ENCODE measurements at places on chromosomes 2 and 18.

DNA sequence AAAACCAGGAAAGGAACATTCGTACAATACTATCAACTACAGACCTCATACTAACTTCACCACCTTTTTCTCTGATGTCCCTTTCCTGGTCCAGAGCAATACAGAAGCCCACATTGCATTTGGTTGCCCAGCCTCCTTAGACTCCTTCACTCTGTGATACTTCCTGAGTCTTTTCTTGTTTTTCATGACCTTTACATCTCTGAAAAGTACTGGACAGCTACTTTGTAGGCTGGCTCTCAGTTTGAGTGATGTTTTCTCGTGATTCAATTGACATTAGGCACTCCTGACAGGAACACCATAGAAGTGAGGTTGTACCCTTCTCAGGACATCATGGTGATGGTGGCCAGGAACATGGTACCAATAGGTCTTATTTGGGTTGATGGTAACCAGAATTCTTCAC is 185.9 kb upstream of the SLC39A10 start:
- no peak for DNase-seq

- DNase-seq: no peak
These were observed 92.4 kb downstream of the PLB1 start for GRCh38 chr2:28588292-28588670.

DNA sequence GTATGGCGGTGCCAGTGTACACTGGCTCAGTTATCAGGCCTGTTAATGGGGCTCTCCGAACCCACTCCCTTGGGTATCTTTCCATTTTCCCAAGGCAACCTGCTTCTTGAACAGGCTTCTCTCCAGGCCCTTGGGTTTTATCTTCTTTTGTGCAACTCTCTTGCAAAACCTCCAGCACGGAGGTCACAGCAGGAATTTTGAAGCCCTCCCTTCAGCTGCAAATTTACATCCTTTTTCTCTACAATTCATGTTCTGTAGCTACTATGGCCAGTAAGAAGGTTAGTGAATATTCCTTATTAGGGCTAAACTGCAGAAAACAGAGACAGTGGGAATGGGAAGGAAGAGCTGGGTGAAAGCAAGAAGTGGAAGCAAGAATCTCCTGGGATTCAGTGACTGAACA is 10.4 kb upstream of the NPAS2 start:
- no peak for DNase-seq

GRCh38 chr2:205704127-205704741 is 21.9 kb downstream of the NRP2 start:
- DNase-seq: no peak

DNA sequence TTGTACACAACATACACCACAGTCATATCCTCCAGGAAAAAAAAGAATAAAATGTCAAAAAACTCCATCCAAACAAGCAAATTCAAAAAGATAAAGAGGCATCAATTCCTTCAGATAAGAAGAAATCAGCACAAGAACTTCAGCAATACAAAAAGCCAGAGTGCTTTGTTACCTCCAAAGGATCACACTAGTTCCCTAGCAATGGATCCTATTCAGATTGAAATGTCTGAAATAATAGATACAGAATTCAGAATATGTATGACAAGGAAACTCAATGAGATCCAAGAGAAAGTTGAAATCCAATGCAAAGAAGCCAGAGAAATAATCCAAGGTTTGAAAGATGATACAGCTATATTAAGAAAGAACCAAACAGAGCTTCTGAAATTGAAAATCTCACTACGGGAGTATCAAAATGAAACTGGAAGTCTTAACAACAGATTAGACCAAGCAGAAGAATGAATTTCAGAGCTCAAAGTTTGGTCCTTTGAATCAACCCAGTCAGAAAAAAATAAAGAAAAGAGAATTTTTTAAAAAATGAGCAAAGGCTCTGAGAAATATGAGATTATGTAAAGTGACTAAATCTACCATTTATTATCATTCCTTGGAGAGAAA is 80.6 kb downstream of the TRABD2A start:
- DNase-seq: no peak

- DNase-seq: no peak
These were observed 81.1 kb upstream of the GLI2 start for GRCh38 chr2:120654381-120655134.

DNA sequence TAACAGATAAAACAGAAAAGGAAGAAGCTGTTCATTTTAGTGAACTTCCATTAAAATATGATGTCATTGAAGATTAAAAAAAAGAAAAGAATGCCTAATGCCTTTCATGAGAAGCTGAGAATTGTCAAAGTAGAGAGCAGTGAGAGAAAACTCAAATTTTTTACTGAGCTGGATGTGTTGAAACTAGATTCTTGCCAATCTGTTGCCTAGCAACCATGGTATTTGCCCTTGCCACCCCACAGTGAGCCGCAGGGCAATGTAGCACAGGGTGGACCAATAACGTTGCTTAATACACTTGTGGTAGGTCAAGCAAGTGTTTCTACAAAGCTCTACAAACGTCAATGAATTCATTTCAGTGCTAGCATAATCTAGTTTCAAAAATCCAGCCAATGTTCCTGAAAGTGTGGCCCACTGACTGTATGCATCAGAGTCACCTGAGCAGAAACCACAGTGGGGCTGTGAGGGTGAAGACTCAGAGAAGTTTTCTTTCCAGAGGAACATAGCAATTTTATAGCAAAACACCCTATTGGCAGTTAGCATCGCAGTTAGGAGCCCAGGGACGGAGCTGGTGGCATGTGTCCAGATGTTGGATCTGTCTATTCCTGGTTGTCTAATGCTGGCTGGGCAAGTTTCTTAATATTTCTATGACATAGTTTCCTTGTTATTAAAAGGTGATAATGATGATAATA is 132.2 kb downstream of the DOCK10 start:
- peak; percentile 47 for DNase-seq

DNA sequence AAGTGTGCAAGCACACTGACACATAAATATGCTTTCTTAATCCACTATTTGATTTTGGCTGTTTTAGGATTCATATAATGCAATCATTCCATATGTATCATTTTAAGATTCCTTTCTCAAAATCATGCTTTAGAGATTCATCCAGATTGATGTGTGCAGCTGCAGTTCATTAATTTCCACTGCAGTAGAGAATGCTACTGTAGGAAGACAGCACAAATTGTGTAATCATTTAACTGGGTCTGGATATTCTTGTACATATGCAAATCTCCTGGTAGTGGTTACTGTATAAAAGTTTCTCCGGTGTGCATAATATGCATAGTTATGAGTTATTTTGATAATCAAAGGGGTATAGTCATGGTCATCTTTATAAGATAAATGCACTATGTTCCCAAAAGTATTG is 502.5 kb upstream of the ACVR2A start:
- no peak for DNase-seq

- no peak for DNase-seq
These were observed 307 bp downstream of the CDH2 start for GRCh38 chr18:28176698-28176947.

GRCh38 chr2:44894058-44894457 is 47.4 kb upstream of the SIX3 start:
- peak; percentile 48 for DNase-seq

GRCh38 chr2:69097148-69097610 is 84.2 kb downstream of the ANTXR1 start:
- DNase-seq: no peak

GRCh38 chr18:51537487-51537886 is 340.0 kb upstream of the MEX3C start:
- peak; percentile 22 for DNase-seq

DNA sequence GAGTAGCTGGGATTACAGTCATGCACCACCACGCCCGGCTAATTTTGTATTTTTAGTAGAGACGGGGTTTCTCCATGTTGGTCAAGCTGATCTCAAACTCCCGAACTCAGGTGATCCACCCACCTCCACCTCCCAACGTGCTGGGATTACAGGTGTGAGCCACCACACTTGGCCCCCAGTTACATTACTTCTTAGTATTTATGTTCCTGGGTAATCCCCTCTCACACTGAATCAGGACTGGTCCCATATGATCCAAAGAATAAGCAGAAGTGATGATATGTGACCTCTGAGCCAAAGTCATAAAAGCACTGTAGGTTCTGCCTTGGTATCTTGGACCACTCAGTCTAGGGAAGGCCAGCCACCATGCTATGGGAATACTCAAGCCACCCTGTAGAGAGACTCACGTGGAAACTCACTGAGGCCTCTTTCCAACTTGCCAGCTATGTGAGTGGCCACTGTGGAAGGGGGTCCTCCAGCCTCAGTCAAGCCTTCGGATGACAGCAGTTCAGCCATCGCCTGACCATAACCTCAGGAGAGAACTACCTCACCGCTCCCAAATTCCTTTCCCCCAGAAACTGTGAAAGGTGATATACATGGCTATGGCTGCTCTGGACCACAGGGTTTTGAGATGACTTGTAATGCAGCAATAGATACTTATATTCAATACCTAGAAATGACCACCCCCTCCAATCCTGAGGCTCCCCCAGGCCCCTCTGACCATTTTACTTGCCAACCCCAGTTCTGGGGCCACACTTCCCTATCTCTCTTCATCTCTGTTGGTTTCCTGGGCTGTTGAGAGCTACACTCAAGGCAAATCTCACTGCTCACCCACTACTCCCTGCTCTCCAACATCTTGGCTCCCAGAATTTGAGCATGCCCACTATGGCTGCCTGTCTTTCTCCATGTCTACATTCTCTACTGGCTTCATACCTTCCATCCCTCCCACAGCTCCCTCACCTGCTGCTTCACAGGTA is 80.5 kb downstream of the DDX1 start:
- DNase-seq: no peak

GRCh38 chr2:168136392-168136977 is 110.9 kb downstream of the STK39 start:
- no peak for DNase-seq

DNA sequence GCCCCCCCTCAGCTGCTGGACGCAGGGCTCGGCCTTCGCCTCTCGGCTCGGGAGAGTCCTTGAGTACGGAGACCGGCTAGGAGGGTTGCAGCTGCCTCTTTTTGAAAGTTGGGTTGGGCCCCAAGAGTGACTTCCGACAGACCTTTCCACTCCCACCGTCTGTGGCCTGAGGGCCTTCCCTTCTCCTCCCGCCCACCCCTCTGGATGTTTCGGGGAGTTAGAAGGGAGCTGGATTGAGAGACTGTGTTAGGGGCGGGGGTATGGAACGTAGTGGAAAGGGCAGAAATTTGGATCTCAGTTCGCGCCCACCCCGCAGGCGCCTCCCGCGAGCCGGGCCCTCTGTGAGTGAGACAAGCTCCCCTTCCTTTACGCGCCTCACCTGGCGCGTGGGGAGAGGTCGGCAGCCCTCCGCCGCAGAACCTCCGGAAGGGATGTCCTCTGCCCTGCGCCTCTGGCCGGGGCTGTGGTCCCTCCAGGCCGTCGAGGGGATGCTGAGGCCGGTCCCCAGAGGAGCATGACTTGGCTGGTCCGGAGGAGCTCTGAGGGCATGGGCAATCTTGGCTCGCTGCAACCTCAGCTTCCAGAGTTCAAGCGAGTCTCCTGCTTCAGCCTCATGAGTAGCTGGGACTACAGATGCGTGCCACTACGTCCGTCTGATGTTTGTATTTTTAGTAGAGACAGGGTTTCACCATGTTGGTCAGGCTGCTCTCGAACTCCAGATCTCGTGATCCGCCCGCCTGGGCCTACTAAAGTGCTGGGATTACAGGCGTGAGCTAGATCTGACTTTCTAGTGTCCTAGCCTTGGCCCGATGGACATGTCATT is 15.9 kb downstream of the C2orf74 start:
- peak; percentile 49 for DNase-seq

GRCh38 chr2:26503231-26503880 is 25.4 kb upstream of the OTOF start:
- DNase-seq: peak; percentile 91

GRCh38 chr2:200502196-200502595 is 7.7 kb downstream of the KCTD18 start:
- no peak for DNase-seq

- DNase-seq: no peak
These were observed 10.1 kb upstream of the ATP8B1 start for GRCh38 chr18:57813245-57813644.

DNA sequence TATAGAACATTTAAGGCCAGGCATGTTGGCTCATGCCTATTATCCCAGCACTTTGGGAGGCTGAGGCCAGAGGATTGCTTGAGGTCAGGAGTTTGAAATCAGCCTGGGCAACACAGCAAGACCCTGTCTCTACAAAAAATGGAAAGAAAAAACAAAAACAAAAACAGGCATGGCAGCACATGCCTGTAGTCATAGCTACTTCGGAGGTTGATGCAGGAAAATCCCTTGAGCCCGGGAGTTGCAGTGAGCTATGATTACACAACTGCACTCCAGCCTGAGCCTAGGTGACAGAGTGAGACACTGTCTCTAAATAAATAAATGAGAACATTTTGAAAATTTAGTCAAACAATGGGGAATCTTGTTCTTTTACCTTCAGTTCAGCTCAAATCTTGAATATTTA is 12.1 kb upstream of the YES1 start:
- DNase-seq: no peak

DNA sequence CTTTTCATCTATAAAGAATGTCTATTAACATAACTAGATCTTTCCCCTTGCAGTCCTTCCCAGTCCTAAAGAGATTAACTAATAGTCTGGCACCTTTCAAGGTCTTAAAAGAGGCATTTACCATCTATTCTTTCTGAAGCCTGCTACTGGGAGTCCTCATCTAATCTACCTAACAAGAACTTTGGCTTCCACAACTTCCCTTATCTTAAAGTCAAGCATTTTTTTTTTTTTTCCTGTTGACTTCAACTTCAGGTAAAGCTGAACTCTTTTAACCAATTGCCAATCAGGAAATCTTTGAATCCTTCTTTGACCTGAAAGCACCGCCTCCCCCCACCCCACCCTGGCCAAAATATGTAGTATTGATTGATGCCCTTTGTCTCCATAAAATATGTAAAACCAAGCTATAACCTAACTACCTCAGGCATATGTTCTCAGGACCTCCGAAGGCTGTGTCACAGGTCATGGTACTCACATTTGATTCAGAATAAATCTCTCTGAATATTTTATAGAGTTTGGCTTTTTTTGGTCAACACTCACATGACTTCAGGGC is 168.6 kb downstream of the PTPRM start:
- no peak for DNase-seq

DNA sequence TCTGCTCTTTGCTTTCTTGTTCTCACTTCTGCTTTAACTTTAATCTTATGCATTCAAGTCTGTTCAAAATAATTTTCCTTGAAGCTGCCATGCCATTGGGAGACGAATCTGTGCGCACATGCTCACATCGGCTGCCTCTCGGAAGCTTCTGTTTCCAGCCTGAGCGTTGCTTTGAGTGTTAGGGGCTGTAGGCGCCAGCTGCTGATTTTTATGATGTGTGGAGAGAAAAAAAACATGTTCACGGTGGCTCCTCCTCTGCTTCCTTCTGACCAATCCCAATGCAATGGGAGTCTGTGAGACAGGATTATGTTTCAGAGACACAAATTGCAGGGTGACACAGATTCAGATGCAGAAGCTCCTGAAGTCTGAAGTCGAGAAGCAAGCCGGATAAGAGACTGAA is at the start of gene MC4R:
TSS of gene MC4R (minus strand) at position 180 of the 400 bp plus-strand sequence. CDS start 426 bp downstream, outside the sequence.
- no peak for DNase-seq

Measured in activated CD4-positive, alpha-beta memory T cell treated with anti-CD3 and anti-CD28 coated beads for 36 hours (primary cell).